Amniotic stem cell (primary cell): ENCODE measurements at places on chromosomes 6 and 20.
A peak's percentile ranks its signal among the peaks of the same experiment; 100 is the strongest.

DNA sequence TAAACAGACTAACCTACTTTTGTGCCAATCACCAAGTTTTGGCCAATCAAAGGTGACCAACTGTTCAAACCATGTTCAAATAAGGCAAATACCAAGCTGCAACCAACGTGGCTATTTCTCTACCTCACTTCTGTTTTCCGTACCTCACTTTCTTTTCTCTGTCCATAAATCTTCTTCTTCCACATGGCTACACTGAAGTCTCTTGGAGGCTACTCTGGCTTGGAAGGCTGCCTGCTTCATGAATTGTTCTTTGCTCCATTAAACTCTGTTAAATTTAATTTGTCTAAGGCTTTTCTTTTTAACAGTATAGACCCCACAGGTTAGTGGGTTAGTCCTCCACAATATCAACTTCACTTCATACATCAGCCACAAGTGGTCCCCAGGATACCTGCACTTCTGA is 58.8 kb downstream of the MKKS start:
- DNase-seq = no peak

DNA sequence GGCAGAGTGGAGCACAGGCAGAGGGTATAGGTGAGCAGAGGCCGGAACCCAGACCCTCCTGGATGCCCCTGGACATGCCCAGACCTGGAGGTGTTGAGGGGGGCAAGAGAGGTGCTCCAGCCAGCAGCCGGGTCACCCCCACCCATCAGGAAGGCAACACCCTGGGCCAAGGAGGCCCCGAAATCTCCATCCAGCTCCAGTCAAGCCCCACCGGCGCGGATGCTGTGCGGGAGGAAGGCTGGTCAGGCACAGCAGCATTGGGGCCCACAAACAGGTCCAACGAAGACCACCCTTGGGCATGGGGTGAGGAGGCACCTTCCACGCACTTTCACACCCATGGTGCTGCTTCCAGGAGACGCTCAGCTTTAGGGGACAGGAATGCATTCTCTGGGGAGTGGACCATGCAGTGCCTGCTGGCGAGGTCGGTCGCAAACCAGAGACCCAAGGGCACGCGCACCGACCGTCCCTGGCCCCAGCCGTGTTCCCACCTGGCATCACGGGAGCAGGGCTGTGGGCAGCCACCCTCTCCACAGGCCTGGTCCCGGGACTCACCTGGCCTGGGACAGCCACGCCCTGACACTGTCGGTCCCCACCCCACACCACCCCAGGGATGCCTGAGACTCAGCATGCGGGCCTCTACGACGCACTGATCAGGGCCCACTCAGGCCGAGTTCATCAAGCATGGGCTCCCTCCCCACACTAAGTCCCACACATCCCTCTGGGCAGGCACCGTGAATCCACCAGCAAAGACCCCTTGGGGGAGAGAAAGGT is 43.6 kb upstream of the ZBP1 start:
- DNase-seq = no peak

DNA sequence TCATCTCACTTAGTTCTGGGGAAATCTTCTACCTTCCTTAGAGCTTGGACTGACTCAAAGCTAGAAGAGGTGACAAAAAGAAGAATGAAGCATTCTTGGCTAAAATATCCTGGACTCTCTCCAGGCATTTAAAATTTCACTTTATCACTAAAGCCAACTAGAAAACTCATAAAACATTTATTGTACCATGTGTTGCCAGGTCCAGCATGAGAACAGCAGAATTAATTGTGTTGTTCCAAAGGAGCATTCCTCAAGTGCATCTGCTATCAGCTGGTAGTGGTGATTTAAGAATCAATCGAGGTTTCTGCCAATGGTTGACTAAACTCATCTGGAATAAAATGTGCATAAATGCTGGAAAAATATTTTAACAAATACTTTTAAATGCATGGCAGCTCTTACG is 147.3 kb upstream of the SSTR4 start:
- DNase-seq = no peak

DNA sequence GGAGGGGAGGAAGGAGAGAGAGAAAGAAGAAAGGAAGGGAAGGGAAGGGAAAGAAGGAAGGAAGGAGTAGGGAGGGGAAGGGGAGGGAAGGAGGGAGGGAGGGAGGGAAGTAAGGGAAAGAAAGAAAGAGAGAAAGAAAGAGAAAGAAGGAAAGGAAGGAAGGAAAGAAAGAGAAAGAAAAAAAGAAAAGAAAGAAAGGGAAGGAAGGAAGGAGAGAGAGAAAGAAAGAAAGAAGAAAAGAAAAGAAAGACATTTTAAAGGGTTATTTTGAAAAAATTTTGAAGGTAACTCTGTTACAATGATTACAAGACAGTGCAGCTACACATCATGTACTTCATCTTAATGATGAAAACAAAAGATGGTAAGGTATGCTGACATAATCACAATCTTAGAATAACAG is 3.9 kb downstream of the KIAA0319 start:
- DNase-seq = no peak

DNA sequence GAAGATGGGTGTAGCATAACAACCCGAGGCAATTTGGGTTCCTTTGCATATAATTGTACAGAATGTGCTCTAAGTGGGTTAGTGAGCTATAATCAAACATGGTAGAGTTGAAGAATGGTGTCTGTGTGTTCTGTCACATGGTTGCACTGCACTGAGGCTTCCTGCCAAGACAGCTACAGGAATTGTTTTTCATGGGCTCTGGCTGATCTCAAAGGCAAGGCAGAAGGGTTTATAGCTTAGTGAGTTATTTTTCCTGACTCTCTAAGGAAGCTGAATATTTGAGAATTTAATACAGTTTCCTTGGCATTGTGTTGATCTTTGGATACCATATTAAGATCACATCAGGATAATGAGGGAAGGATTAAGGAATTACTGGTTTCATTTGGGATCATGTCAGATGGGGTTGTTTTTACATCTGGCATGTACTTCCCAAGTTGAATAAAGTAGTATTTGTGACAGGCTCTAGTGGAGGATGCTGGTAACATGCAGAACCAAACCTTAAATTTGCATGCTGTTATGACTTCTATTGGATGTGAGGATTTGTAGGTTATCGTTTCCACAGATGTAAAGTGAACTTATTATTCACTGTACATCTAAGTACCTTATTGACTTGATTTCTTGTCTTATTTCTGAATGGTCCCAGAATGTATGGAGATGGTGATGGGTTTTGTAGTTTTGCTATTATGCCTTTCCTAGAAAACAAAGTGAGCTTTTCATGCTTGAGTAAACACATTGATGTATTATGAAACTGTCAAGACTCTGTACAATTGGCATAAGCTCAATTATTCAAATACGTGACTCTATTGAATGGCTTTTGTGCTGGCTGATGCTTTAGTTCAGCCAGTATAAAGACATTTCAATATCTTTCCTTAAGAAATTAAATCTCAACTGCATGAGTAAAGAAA is 43.3 kb downstream of the LRRC1 start:
- DNase-seq = no peak

DNA sequence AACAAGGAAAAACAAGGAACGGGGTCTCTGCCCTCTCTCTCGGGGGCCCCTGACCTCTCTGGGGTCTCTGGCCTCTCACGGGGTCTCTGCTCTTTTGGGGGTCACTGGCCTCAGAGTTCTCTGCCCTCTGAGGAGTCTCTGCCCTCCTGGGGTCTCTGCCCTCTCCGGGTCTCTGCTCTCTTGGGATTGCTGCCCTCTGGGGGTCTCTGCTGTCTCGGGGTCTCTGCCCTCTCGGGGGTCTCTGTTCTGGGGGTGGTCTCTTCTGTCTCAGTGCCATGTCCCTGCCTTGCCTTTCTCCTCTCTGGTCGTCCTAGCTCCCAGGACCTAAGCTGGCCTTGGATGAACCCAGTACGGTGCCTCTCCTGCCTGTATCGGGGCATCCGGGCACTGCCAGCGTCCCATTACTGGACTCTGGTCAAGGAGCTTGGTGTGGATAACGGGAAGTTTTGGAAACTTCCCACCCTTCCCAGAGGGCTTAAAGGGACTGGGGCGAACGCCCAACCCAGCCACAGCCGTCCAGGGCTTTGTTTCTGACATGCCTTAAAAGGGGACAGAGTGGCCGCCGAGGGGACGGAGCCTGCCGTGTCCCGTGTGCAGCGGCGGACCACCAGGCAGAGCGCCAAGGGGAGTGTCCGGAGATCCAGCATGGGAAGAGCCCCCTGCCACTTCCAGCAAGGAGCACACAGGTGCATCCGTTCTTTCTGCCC is 24.7 kb upstream of the MRGBP start:
- DNase-seq = no peak

DNA sequence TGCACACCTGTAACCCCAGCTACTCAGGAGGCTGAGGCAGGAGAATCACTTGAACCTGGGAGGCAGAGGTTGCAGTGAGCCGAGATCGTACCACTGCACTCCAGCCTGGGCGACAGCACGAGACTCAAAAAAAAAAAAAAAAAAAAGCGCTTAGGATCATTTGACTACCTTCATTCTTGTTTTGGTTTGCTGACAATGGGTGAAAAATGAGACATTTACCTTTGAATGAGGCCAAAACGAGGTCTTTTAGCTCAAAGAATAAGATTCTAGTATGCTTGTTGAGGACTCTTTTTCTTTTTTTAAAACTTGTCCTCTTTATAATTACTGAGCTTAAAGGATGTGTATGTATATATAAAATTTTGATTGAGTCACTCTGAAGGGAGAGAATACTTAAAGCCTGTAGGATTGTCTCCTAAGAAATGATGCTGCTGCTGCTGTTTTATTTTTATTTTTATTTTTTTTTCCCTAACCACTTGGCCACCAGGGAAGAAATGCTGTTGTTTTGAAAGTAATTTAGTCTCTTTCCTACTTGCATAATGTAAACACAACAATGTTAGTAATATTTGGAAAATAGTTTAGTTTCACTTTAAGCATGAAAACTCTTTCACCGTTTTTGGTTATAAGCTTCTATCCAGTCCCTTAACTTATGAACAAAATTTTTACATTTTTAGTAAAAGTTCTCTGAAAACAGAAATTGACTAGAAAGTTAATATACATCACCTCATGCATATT is 7.9 kb downstream of the UBR2 start:
- no peak for DNase-seq

DNA sequence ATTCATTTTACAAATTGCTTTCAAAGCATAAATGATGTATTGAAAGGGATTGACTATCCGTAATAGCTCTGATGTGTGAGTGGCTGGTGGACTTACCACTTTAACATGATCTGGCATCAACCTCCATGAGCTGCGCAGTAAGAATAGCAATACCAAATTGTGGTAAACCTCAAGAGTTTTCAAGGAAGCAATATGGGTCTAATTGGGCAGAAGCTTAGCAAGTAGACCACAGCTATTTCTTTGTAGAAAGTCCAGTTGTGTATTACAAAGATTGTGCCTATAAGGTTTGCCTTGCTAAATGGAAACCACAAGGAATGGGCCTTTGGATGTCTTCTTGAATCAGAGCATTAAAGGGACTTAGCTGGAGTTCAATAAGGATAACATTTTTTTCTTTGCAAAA is 736.6 kb downstream of the KIF16B start:
- peak; percentile 2 for DNase-seq

- no peak for DNase-seq
Measured at GRCh38 chr6:170163405-170164170, 127.3 kb downstream of the DLL1 start.

GRCh38 chr6:19452495-19452894 is 384.7 kb upstream of the ID4 start:
- no peak for DNase-seq

- no peak for DNase-seq
Measured at GRCh38 chr6:81788748-81789147, 36.3 kb upstream of the TENT5A start.

GRCh38 chr6:151614630-151615029 is 120.8 kb downstream of the CCDC170 start:
- DNase-seq = no peak

DNA sequence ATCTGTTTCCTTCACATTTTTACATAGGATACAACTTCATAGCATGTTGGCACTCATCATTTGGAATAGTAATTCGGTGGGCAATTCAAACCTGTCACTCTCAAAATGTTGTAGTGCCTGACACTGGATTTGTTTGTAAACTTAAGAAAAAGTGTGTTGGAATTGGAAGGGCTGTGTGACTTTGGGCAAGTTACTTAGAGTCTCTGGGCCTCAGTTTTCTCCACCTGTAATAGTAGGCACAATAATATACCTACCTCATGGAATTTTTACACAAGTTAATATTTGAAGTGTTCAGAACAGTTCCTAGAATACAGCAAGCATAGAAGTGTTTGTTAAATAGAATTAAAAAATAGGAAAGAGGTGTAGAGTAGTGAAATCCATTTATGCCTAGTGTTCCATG is 15.0 kb upstream of the BCAS1 start:
- no peak for DNase-seq

DNA sequence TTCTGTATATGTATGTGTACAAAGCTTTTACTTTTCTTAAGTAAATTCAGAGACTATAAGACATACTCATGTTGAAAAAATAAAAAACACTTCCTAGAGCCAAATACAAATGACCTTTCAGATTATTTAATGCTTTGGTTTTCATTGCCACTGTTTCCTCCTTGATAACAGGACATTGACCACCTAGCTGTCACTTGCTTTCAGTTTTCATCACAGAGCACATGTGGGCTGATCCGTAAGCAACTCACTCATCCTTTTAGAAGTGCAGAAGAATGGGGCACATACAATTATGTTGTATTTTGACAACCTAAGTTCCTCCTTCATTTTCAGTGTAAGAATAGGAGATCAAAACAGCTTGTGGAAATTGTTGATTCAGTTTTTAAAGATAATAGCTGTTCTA is 6.2 kb downstream of the ZBTB2 start:
- no peak for DNase-seq

DNA sequence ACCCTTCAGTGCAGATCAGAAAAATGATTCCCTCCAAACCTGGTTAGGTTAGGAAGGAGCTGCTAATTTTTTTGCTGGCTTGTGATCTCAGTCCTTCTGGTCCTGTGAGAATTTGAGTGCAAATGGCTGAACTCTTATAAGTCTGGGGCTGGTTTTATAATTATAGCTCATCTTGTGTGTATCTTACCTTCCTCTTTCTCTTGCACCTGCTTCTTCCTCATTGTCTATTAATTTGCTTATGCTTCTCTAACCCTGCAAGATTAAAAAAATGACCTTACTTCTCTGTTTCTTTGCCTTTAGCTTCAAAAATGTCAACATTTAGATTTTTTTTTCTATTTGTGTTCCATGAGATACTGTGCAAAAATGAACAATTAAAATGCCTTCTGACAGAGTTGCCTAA is 576.2 kb downstream of the DHX35 start:
- no peak for DNase-seq

DNA sequence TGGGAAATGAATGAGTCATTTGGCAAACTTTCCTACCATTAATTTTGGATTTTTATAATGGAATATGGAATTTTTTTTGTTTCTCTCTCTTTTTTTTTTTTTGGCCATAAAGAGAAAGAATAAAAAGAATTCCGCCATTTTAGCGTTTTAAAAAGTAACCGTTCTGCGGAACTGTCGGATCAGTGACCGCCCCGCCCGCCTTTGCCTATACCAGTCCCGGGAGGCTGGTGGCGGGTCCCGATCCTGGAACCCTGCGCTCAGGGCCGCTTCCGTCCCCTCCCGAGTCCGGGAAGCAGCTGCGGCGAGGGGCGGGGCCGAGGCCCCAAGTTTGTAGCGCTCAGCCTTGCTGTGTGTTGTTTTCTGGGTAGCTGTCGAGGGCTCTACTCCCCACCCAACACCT is 609 bp downstream of the L3MBTL1 start:
- DNase-seq = no peak

- DNase-seq = no peak
Measured at GRCh38 chr20:19207541-19207940, 4.9 kb upstream of the SLC24A3 start.
